Cardiac muscle cell (in vitro differentiated cells and primary cell): ENCODE measurements at places on chromosomes 7 and 10.
A peak's percentile ranks its signal among the peaks of the same experiment; 100 is the strongest.

DNA sequence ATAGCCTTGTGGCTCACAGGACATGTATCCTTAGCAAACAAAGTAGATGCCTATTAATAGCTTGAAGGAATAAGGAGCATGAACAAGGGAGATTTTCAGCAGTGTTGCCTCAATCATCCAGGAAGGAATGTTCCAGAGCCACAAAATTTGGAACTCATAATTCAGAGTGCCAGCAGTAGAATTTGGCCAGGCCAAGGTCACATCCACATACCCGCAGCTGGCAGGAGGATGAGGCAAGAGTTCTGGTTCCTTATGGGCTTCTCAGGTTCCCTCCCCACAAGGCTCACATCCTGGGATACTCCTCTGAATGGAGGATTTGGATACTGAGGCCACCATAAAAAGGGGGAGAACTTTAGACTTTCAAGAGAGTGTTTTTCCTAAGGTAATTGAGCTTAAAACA is 45.8 kb downstream of the SUFU start:
- H3K27me3 ChIP-seq = no peaks in the 10 kb centered on the region
- no peak overlapping the region for H3K4me3 ChIP-seq
- H3K36me3 ChIP-seq = peaks cover 5% of the 10 kb centered on the region
- H3K27ac ChIP-seq = no peak overlapping the region

- H3K27me3 ChIP-seq = no peaks in the 10 kb centered on the region
- no peak for DNase-seq
- H3K27ac ChIP-seq = peak overlapping the region; percentile 4
- H3K36me3 ChIP-seq = no peaks in the 10 kb centered on the region
- no peak overlapping the region for H3K4me3 ChIP-seq
- H3K4me1 ChIP-seq = no peaks in the 10 kb centered on the region
Measured at GRCh38 chr7:123539871-123540270, 5.5 kb upstream of the IQUB start.

GRCh38 chr7:141486959-141487358 is 64.3 kb upstream of the AGK start:
- H3K4me1 ChIP-seq = no peaks in the 10 kb centered on the region
- no peak for DNase-seq
- H3K27ac ChIP-seq = no peak overlapping the region
- H3K36me3 ChIP-seq = no peaks in the 10 kb centered on the region
- H3K27me3 ChIP-seq = no peaks in the 10 kb centered on the region

DNA sequence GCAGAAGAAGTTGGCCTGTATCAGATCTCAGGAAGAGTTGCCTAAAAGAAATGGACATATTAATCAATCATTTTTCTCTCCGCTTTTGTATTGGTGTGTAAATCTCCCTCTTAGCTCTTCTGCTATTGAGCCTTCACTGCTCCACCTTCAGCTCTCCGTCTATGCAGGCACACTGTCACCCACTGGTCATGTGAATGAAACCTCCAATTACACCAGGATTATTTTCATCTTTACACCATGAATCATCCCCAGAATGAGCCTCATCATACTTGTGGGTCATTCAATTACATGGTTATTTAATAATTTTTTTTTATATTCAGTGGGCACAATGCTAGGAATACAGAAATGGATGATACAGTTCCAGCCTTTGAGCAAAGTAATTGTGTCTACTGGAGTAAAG is 92.6 kb downstream of the LRRC4 start:
- H3K4me3 ChIP-seq = no peak overlapping the region
- H3K36me3 ChIP-seq = no peaks in the 10 kb centered on the region
- no peaks in the 10 kb centered on the region for H3K27me3 ChIP-seq
- peaks cover 3% of the 10 kb centered on the region for H3K4me1 ChIP-seq
- no peak for DNase-seq
- H3K27ac ChIP-seq = no peak overlapping the region

DNA sequence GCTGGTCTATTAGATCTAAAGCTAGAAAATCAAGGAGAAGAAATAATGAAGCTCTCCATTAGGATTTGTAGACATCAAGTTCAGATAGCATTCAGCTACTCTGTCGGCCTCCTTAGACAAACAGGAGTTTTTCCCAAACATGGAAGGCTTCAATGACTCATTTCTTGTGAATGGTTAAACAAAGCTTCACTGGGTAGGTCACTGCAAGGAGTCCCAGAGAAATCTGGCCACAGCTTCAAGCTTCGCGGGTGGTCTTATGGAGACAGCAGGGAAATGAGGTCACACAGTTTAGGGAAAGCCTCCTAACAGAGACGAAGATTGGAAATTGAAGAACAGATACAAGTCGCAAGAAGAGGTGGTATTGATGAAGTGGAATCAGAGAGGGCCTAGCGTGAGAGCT is 22.6 kb upstream of the LRRC72 start:
- no peak overlapping the region for H3K4me3 ChIP-seq
- H3K4me1 ChIP-seq = no peaks in the 10 kb centered on the region
- no peaks in the 10 kb centered on the region for H3K36me3 ChIP-seq
- H3K27me3 ChIP-seq = no peaks in the 10 kb centered on the region

GRCh38 chr10:128009372-128010126 is 102.6 kb downstream of the PTPRE start:
- H3K27ac ChIP-seq = no peak overlapping the region
- H3K4me1 ChIP-seq = no peaks in the 10 kb centered on the region
- peaks cover 7% of the 10 kb centered on the region for H3K27me3 ChIP-seq
- DNase-seq = peak; percentile 34
- no peaks in the 10 kb centered on the region for H3K36me3 ChIP-seq

DNA sequence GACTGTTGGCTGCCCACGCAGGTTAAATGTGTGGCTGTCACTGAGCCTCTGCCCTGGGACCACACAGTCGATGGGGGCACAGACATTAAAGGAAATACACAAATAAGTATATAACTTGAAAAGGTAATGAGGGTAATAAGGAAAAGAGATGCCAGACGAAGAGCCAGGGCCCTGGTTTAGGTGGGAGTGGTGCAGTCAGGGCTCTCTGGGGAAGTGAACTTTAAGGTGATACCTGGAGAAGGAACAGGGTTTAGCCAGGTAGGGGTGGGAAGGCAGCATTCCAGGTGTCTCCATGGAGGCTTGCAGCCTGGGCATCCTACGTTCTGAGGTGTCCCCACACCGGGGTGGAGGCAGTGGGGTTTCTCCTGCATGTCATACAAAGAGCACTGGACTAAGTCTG is 50.4 kb downstream of the UNC5B start:
- H3K4me1 ChIP-seq = peaks cover 71% of the 10 kb centered on the region
- no peaks in the 10 kb centered on the region for H3K36me3 ChIP-seq
- no peak for DNase-seq
- no peaks in the 10 kb centered on the region for H3K27me3 ChIP-seq

GRCh38 chr7:2030475-2031450 is 202.0 kb downstream of the MAD1L1 start:
- H3K4me1 ChIP-seq = peaks cover 10% of the 10 kb centered on the region
- H3K4me3 ChIP-seq = no peak overlapping the region
- no peaks in the 10 kb centered on the region for H3K36me3 ChIP-seq
- H3K27ac ChIP-seq = no peak overlapping the region
- no peak for DNase-seq

GRCh38 chr10:93742633-93743349 is 14.9 kb upstream of the LGI1 start:
- peak; percentile 10 for DNase-seq
- no peak overlapping the region for H3K27ac ChIP-seq
- no peaks in the 10 kb centered on the region for H3K27me3 ChIP-seq
- no peak overlapping the region for H3K4me3 ChIP-seq
- H3K36me3 ChIP-seq = no peaks in the 10 kb centered on the region

DNA sequence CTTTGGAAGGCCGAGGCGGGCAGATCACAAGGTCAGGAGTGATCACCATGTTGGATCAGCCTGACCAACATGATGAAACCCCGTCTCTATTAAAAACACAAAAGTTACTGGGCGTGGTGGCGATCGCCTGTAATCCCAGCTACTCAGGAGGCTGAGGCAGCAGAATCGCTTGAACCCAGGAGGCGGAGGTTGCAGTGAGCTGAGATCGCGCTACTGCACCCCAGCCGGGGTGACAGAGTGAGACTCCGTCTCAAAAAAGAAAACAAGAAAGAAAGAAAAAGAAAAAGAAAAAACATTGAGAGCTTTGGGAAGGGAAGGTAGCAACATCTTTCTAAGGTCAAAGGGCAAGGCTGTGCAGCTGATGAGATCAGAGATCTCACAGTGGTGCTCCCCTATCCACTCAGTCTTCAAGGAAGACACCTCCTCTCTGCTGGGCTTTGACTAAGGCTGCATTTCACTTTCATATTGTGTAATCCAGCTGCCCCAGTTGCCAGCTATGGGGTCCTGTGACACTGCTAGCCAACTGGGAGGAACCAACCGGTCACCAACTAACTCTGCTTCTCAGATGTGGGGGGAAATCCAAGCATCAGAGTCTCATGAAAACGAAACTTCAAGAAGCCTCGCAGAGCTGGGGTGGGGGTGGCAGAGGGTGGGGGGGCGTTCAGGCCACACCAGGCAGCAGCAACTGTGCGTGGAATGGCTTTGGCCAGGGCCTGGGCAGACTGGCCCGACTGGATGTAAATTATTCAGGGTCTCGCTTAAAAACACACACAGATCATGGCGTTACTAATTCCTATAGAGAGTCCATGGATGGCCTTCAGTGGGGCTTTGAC is 1.5 kb downstream of the IL15RA start:
- no peaks in the 10 kb centered on the region for H3K36me3 ChIP-seq
- H3K4me1 ChIP-seq = no peaks in the 10 kb centered on the region
- peaks cover 68% of the 10 kb centered on the region for H3K27me3 ChIP-seq
- DNase-seq = no peak
- H3K4me3 ChIP-seq = no peak overlapping the region
- H3K27ac ChIP-seq = no peak overlapping the region

DNA sequence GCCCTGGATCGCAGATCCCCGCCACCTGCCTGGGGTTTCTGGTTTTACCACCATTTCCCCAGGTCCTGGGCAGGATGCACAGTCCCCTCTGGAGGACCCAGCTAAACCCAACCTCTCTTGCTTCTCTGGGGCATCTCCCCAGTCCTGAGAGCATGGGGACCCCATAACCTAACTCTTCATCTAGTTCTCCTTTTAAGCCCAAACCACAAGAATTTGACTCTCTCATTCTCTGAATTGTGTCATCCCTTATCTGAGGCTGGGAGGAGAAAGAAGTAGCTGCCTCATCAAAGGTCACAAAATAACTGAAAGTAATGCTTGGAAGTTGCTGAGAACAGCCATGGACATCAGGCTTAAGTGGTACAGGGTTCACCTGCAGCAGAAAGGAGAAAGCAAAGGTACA is 159.9 kb downstream of the FGFR2 start:
- no peaks in the 10 kb centered on the region for H3K36me3 ChIP-seq
- H3K4me3 ChIP-seq = no peak overlapping the region
- H3K27ac ChIP-seq = peak overlapping the region; percentile 91
- peaks cover 29% of the 10 kb centered on the region for H3K4me1 ChIP-seq
- H3K27me3 ChIP-seq = no peaks in the 10 kb centered on the region
- no peak for DNase-seq

DNA sequence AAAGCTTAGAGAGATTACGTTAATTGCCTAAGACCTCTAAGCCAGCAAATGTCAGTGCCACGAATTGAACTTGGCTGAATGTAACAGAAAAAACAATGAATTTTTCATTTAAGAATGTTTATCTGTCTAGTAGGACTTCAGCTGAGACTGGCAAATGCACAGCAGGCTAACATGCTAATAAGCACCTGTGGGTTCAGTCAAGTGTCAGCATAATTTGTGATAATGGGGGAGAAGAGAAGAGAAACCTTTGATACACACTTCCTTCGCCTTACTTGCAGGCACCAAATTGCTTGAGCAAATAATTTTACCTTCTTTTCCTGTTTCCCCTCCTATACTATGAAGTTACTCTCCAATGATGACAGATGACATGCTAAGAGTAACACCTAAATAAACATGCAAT is 1136.5 kb upstream of the SORCS1 start:
- no peaks in the 10 kb centered on the region for H3K4me1 ChIP-seq
- no peaks in the 10 kb centered on the region for H3K27me3 ChIP-seq
- no peak for DNase-seq
- H3K27ac ChIP-seq = no peak overlapping the region

GRCh38 chr10:12589791-12590190 is 240.4 kb downstream of the CAMK1D start:
- no peak overlapping the region for H3K27ac ChIP-seq
- DNase-seq = no peak
- no peaks in the 10 kb centered on the region for H3K4me1 ChIP-seq
- H3K4me3 ChIP-seq = no peak overlapping the region
- no peaks in the 10 kb centered on the region for H3K27me3 ChIP-seq

- DNase-seq = peak; percentile 74
- H3K36me3 ChIP-seq = no peaks in the 10 kb centered on the region
- peak overlapping the region; percentile 96 for H3K27ac ChIP-seq
- no peaks in the 10 kb centered on the region for H3K27me3 ChIP-seq
Measured at GRCh38 chr10:21518641-21519396, 6.7 kb downstream of the SKIDA1 start.

DNA sequence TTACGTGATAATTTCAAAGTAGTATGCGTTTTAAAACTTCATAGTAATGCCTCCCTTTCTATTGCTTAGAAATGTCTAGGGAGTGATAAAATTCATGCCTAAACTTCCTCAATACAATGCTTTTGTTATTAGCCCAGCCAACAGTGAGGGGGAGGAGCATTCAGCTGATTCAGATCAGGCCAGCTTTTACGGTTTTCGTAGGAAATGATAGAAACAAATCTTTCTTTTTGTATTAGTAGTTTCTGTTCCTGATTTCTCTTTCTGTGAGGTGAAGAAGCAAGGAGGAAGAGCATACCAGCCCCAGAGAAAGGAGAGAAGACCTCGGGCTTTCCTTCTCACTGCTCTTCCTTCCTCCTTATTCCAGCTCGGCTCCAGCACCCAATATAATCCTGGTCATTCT is 35.2 kb upstream of the ITPRID1 start:
- no peak overlapping the region for H3K27ac ChIP-seq
- no peaks in the 10 kb centered on the region for H3K4me1 ChIP-seq
- no peaks in the 10 kb centered on the region for H3K27me3 ChIP-seq
- no peak for DNase-seq

GRCh38 chr7:144720710-144721109 is 115.1 kb downstream of the TPK1 start:
- H3K4me3 ChIP-seq = no peak overlapping the region
- H3K27me3 ChIP-seq = no peaks in the 10 kb centered on the region
- no peak overlapping the region for H3K27ac ChIP-seq
- no peaks in the 10 kb centered on the region for H3K36me3 ChIP-seq
- no peak for DNase-seq
- H3K4me1 ChIP-seq = no peaks in the 10 kb centered on the region

DNA sequence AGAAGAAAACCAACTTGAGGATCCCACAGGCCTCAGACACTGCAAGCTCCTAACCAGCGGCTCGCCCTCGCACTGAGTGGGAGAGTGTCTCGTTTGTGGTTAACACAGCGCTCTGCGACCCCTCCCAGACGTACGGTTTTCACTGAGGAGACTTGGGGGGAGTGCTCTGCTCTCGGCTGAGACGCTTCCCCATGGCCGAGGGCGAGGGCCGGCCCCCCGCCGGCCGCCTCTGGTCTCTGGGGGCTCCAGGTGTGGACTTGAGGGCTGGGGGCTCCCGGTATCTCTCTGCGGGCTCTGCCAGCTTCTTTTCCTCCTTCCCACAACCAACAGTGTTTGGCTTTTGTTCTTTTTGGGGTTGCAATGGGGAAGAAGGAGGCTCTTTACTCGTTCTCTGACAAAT is 118.7 kb downstream of the LARP4B start:
- H3K36me3 ChIP-seq = peaks cover 54% of the 10 kb centered on the region
- H3K4me3 ChIP-seq = no peak overlapping the region
- H3K27me3 ChIP-seq = no peaks in the 10 kb centered on the region
- no peak for DNase-seq
- peaks cover 8% of the 10 kb centered on the region for H3K4me1 ChIP-seq
- H3K27ac ChIP-seq = no peak overlapping the region
